ENCODE measurements at places on chromosomes 4 and X.

- no peak for DNase-seq
Observed at GRCh38 chrX:104280609-104281008, 25.9 kb upstream of the ESX1 start.

- DNase-seq: no peak
Observed at GRCh38 chr4:152327606-152328453, 208.1 kb downstream of the FBXW7 start.

GRCh38 chrX:153968754-153969124 lies 2.9 kb downstream of the HCFC1 start:
- DNase-seq: peak; percentile 82

DNA sequence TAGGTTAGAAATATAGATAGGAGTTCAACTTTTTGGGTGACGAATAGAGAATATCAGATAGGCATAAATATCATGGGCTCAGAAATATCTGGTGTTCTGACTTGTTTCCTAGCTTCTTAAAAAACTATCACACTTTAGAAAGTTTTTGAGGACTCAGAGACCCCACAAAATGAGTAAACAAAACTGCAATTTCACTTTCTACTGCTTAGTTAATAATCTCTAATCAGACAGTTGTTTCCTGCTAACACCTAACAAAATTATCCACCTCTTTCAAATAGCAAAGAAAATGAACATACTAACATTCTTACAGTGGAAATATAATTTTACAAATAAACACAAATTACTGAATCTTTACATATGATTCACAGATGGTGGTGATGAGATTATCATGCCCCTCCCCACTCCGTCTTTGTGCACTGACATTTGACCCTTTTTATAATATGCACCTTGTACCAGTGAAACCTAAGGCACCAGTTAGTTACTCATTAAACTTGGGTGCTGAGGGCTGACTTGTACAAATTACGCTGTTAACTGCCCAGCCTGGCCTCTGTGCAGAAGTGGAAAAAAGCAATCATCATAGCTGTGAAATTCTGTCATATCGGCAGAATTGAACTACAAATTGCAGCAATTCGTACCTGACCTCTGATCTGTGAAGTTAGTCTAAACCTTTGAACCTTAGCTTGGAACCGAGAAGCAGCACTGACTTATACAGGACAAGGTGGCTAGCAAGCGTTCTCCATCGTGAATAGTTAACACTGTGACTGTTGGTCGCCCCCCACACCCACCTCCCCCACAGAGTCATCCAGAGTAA lies 138.7 kb downstream of the CHRNA9 start:
- no peak for DNase-seq

- DNase-seq: no peak
Observed at GRCh38 chr4:172997217-172997609, 171.4 kb upstream of the GALNT7 start.

- DNase-seq: no peak
Observed at GRCh38 chr4:183959319-183960045, 54.4 kb downstream of the STOX2 start.

GRCh38 chrX:150761176-150761818 lies 68.1 kb downstream of the MTMR1 start:
- no peak for DNase-seq

DNA sequence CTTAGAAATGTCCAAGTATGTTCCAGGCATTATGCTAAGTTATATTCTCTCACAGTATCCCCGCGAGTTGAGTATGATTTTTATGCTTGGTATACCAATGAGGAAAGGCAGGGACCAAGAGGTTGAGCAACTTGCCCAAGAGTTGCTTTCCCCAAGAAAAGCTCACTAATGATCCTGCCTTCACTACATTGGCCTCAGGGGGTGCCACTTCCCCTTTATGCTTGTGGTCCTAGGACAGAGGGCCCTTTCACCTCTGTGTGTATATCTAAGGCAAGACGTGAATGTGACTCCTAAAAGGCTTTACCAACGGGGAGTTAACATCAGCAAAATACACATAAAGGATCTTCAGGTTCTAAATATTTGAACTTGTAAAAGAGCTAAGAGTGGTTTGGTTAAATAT lies 164.4 kb upstream of the CPEB2 start:
- peak; percentile 2 for DNase-seq

DNA sequence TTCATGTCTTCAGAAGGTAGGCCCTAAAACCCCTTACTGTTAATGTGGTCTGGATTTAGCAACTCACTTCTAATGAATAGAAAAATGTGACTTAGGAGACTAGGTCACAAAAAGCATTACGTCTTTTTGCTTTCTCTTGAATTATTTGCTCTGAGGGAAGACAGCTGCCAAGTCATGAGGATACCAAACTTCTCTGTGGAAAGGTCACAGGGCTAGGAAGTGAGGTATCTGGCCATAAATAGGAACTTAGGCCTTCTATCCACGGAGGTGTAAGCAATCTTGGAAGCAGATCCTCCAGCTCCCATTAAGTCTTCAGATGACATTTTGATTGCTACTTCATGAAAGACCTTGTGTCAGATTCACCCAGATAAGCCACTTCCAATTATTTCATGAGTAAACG lies 120.6 kb downstream of the JADE1 start:
- DNase-seq: no peak

DNA sequence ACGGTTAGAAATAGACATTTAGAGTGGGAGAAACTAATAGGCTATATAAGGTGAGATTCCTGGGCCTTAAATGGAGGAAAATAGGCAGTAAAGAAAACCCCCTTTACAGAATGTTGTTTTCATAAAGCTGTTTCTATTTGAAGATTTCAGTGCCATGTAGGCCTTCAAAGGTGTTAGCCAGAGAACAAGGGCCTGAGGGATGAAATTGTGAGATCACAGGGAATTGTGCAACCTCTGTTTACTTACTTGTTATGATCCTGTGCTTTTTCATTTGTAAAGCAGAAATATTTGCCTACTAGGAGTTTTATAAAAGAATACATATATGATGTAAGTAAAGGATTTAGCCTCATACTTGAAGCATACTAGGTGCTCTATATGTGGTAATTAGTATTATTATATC lies 272.9 kb upstream of the ARX start:
- DNase-seq: no peak

DNA sequence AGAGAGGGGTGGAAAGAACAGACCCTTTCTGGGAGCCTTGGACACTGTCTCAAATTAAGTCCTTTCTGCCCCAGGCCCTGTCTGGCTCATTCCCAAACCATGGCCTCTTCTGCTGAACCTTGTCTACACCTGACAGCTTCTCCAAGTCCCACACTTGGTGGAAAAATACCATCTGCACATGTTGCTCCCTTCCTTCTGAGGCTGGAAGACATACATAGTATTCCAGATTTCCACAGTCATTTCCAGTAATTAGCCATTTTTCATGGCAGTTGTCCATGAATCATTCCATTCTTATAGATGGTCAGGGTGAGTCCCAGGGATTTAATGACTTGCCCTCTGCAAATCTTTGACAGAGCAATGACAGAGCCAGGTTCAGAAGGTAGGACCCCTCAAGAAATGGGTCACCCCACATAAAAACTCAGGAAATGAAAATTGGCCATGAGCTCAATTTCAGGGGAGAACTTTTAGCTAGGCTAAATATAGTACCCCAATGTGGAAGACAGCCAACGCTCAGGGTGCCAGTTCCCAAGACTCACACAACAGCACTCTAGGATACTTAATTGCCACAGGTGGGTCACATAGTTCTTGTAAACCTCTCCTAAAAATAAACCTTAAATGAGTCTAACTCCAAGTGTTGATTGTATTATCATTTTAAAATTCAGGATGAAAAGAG lies 16.2 kb upstream of the DAPP1 start:
- no peak for DNase-seq

DNA sequence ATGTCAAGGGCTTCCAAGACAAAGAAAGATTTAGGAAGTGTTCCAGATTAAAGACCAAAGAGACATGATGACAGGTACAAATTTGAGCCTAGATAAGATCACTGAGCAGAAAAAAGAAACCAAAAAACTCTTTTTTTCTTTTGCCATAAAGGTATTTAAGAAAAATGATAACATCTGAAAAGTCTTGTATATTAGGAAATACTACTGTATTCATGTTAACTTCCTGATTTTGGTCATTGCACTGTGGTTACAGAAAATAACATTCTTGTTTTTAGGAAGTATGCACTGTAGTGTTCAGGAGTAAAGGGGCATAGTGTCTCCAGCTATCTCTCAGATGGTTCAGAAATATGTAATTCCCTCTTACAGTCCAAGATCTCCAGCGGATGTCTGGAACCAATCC lies 37.1 kb downstream of the RWDD4 start:
- DNase-seq: no peak

- no peak for DNase-seq
Observed at GRCh38 chr4:41260116-41260733, 3.5 kb downstream of the UCHL1 start.

- DNase-seq: no peak
Observed at GRCh38 chr4:10087152-10087791, 29.3 kb downstream of the WDR1 start.

GRCh38 chr4:68348577-68348976 lies 1.3 kb downstream of the YTHDC1 start:
- peak; percentile 12 for DNase-seq

- DNase-seq: no peak
Observed at GRCh38 chrX:8289523-8289922, 118.5 kb upstream of the VCX2 start.

Measured in OCI-LY7 (cell line).